ENCODE measurements at places on chromosomes 16 and 17.
A peak's percentile ranks its signal among the peaks of the same experiment; 100 is the strongest.

- peak; percentile 62 for DNase-seq
These were observed 146.6 kb downstream of the TRIM37 start for GRCh38 chr17:58960068-58960467.

- DNase-seq = no peak
These were observed 999 bp downstream of the XYLT1 start for GRCh38 chr16:17469741-17470181.

GRCh38 chr16:80299416-80299815 lies 241.4 kb upstream of the DYNLRB2 start:
- no peak for DNase-seq

DNA sequence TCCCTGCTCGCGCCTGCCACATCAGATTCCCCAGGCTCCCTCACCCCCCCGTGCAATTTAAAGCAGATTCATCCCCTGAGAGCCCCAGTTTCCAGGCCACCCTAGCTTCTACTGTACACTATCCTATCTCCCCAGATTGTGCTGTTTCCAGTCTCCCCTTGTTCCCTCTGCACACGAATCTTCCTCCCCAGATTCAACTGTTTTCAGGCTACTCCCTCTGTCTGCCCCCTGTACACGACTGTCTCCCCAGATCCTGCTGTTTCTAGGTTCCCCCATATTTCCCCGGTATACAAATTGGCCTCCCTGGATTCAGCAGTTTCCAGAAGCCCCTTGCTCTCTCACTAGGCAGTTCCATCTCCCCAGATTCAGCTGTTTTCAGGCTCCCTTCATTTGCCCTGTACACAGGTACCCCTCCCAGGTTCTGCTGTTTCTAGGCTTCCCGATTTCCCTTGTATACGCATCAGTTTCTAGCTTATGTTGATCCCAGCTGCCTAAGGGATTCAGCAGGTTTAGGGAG lies 22.9 kb downstream of the COPZ2 start:
- no peak for DNase-seq

DNA sequence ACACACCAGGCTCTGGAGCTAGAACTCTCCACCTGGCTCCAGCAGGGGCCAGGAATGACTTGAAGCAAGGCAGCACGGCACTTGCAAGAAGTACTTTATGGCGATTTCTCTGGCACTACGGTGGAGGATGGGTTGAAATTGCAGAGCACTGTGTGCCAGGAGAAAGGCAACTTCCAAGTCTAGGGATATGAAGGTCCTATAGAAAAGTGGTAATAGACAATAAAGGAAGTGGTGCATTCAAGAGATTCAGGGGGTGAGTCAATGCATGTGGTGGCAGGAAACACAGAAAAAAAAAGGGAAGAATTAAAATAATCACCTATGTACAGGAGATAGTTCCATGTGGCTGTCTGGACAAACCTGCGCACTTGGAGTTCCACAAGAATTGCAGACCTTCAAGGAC lies 240.3 kb upstream of the DYNLRB2 start:
- no peak for DNase-seq

DNA sequence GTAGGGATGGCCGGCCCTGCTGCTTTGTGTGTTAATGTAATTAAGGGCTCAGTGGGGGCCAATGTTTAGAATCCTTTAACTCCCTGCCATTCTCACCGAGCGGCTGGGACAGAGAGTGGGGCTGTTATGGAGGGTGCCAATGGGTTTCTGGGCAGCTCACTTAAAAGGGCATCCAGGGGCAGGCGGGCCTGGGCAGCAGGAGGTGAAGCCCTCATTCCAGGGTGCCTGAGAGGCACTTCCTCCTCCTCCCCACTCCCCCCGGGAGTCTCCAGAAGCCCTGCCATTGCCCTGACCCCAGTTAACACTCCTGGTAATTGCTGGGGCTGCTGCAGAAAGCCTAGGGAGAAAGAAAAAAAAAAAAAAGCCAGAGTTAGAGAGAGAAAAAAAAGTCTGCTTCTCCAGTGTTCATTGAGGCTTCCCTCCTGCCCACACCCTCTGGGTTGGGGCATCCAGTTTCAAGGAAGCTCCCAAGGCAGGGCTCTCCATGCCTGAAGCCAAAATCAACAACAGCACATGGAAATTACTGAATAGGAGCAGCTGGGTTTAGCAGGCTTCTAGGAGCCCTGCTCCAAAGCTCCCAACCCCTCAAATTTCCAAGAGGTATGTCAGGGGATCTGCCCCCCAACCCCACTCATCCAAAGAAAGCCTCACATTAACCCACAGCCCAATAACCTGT lies 28.0 kb downstream of the CUEDC1 start:
- peak; percentile 84 for DNase-seq

- DNase-seq = no peak
These were observed 6.2 kb downstream of the CD2BP2 start for GRCh38 chr16:30348929-30349328.

- DNase-seq = no peak
These were observed 75.2 kb upstream of the HSBP1 start for GRCh38 chr16:83732536-83732935.

GRCh38 chr16:66036793-66037715 lies 329.4 kb upstream of the CDH5 start:
- no peak for DNase-seq

DNA sequence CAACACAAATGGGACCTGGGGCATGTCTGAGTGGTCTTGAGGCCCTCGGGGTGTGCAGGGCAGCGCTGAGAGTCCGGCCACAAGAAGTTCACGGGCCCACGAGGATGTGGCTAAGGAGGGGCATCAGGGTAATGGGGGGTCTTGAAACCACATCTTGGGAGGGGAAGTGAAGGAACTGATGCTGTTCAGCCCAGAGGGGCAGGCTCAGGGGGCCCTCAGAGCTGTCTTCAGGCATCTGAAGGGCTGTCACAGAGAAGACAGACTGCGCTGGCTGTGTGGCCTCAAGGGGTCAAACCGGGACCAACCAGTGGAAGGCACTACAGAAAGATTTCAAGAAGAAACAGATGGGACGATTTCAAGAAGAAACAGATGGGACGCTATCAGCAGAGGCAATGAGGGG lies 45.1 kb downstream of the ZNF423 start:
- DNase-seq = no peak

GRCh38 chr17:9205520-9206409 lies 184.5 kb downstream of the NTN1 start:
- DNase-seq = no peak

DNA sequence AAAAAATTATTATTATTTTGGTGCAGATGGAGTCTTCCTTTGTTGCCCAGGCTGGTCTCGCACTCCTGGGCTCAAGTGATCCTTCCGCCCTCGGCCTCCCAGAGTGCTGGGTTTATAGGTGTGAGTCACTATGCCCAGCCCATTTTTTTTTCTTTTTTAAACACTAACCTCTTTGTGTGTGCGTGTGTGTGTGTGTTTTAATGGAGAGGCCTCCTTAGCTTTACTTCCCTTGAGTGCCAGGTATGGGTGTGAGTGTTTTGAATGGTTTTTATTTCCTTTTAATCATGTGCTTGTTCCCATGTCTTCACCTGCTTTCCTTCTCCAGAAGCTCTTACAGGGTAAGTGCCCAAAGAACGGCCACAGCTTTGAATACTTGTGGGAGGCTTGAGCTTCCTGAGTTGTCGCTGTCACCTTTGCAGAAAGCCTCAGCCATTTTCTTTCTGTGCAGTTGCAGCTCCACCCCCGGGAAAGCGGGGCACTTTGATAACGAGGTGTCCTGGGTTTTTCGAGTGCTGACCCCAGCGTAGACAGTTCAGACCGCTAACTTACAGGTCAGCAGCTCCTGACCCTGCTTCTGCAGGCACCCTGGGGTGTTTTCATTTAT lies 22.6 kb downstream of the AKAP1 start:
- no peak for DNase-seq

GRCh38 chr16:6573577-6573976 lies 759.1 kb upstream of the RBFOX1 start:
- DNase-seq = peak; percentile 75

DNA sequence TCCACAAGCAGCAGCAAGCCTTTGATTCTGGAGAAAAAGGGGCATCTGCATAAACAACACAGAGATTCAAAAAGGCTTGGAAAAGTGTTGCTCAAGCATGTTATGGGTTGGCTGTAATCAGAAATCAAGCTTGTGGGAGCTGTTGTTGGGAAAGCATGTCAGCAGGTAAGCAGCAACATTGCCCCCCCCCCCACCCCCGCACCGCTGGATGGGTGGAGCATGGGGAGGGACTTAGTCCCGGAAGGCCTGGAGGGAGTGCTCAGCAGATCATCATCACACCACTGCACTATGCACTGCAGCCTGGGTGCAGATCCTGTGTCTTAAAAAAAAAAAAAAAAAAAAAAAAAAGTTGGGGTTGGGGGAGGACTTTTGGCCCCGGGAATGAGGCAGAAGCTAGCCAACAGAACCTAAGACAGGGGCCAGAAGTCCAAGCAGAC lies 16.8 kb upstream of the AKAP1 start:
- DNase-seq = peak; percentile 43
